ENCODE measurements at places on chromosomes 2 and 18.

DNA sequence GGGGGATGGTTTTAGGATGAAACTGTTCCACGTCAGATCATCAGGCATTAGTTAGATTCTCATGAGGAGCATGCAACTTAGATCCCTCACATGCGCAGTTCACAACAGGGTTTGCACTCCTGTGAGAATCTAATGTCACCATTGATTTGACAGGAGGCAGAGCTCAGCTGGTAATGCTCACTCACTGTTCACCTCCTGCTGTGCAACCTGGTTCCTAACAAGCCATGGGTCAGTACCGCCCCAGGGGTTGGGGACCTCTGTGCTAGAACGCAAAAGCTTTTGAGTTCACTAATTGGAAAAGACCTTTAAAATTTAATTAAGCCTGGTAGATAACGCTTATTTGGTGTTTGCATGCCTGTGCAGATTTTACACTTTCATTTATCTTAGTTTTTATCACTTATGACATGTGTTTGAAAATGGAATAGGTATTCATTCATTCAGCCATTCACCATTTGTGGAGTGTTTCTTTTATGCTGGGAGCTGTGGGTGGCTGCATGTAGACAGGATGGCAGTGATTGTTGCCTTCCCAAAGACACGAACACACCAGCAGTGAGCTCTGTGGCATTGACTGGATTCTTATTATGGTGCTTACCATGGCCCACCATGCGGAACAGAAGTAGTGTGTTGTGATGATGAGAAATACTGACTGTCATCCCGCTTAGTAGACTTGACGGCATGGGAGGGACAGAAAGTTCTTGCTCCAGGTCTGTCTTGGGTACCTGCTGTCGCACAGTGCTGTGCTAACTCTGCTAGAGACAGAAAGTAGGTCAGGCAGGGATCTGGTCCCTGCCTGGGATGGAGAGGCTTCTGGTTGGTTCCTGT, 6.4 kb downstream of the RAB31 start:
- H3K27me3 ChIP-seq = no peaks in the 10 kb centered on the region
- H3K27ac ChIP-seq = no peak overlapping the region
- no peak overlapping the region for H3K4me3 ChIP-seq
- H3K36me3 ChIP-seq = no peaks in the 10 kb centered on the region
- peak; percentile 46 for DNase-seq

DNA sequence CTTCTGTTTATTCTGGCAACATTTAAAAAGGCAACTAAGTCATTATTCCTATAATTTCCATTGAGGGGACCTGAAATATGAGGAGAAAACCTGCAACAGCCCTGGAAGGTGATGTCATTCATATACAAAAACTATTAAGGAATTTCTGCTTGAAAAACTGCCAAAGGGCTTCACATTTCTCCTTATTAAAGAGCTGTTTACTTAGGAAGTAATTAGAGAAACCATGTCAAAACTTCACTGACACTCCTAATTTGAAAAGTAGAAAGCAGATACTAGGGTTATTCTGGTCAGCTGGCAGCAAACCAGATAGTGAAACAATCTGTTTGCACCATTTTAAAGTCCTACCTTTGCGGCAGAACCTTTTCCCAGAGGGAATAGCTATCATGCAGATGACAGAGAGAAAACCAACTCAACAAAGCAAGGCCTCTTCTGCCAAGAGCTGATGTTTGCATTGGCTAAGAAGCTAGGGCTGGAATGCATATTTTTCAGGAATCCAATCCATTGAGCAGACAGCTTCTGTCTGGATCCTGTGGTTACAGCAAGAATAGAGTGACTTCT, 592.2 kb upstream of the SYT4 start:
- DNase-seq = no peak
- no peaks in the 10 kb centered on the region for H3K4me1 ChIP-seq
- H3K27me3 ChIP-seq = no peaks in the 10 kb centered on the region
- H3K27ac ChIP-seq = no peak overlapping the region
- H3K36me3 ChIP-seq = no peaks in the 10 kb centered on the region

GRCh38 chr2:189580241-189580651, 340 bp downstream of the SLC40A1 start:
- no peaks in the 10 kb centered on the region for H3K27me3 ChIP-seq
- peaks cover 26% of the 10 kb centered on the region for H3K4me1 ChIP-seq
- peak overlapping the region; percentile 94 for H3K27ac ChIP-seq

GRCh38 chr18:39604836-39605235, 2039.2 kb upstream of the CELF4 start:
- no peaks in the 10 kb centered on the region for H3K4me1 ChIP-seq
- no peak overlapping the region for H3K27ac ChIP-seq
- DNase-seq = no peak
- no peaks in the 10 kb centered on the region for H3K36me3 ChIP-seq
- no peak overlapping the region for H3K4me3 ChIP-seq

DNA sequence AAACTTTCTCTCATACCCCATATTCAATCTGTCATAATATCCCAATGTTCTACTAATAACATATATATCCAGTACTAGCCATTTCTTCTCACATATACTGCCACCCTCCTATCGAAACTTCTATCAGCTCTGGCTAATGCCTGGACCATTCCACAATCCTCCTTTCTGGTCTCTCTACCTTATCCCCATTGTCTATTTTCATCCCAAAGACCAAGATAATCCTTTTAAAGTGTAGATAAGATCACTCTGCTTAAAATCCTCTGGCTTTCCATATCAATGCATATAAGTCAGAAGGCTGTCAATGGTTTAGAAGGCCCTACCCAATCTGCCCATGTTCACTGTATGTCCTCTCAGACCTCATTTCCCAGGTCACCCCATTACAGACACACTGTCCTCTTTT, 229.6 kb downstream of the ZEB2 start:
- no peak overlapping the region for H3K4me3 ChIP-seq
- no peak for DNase-seq
- no peaks in the 10 kb centered on the region for H3K36me3 ChIP-seq
- H3K4me1 ChIP-seq = no peaks in the 10 kb centered on the region
- H3K27ac ChIP-seq = no peak overlapping the region

GRCh38 chr2:48145845-48146452, 239.7 kb upstream of the FBXO11 start:
- H3K4me1 ChIP-seq = peaks cover 7% of the 10 kb centered on the region
- no peaks in the 10 kb centered on the region for H3K27me3 ChIP-seq
- no peak overlapping the region for H3K27ac ChIP-seq
- no peaks in the 10 kb centered on the region for H3K36me3 ChIP-seq
- no peak overlapping the region for H3K4me3 ChIP-seq
- DNase-seq = no peak
